ENCODE measurements at places on chromosomes 16 and 17.

- no peak for DNase-seq
Measured at GRCh38 chr16:81554979-81555378, 110.4 kb downstream of the CMIP start.

GRCh38 chr16:13559624-13560023 is 360.3 kb upstream of the ERCC4 start:
- no peak for DNase-seq

DNA sequence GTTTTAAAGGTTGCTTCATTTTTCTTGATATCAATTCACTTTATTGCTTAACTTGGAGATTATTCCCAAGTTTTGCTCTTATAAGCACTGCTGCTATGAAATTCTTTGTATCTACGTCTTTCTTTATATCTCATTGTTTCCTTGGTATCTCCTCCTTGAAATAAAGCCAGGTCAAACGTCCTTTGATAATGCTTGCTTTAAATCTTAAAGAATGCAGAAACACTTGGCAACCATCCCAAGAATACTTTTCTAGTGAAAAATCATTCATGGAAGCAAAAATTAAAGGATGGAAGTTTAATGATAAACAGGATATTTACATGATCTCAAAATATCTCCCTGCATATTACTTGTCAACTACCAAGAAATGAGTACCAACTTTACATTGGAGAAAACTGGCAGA is 175.2 kb downstream of the CPPED1 start:
- no peak for DNase-seq

GRCh38 chr17:44374306-44375195 is 10.9 kb upstream of the FAM171A2 start:
- no peak for DNase-seq

DNA sequence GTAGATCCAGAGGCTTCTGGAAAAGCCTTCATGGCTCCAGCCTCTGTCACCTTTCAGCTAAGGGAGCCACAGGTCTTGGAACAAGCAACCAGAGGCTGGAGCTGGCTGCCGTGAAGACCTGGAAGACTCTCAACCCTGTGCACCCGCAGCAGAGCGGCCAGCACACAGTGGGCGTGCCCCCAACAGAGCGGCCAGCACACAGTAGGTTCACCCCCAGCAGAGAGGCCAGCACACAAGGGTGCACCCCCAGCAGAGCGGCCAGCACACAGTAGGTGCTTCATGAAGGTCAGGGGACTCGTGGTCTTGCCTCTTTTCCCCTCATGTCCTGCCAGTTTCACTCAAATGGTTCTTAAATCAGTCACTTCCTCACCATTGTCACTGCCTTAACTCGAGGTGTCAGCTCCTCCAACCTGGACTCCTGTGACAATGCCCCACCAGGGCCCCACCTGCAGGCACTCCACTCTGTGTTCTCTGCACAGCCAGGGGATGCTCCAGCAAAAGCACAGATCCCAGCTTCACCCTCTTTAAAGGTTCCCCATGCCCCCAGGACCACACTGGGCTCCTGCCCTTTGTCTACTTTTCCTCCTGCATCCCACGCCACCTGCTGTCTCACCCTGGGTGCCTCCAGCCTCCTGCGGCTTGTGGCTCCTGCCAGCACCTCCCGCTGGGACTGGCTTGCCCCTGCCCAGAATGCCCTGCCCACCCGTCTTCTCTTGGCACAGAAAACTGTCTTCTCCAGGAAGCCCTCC is 42.4 kb upstream of the DOC2B start:
- no peak for DNase-seq

DNA sequence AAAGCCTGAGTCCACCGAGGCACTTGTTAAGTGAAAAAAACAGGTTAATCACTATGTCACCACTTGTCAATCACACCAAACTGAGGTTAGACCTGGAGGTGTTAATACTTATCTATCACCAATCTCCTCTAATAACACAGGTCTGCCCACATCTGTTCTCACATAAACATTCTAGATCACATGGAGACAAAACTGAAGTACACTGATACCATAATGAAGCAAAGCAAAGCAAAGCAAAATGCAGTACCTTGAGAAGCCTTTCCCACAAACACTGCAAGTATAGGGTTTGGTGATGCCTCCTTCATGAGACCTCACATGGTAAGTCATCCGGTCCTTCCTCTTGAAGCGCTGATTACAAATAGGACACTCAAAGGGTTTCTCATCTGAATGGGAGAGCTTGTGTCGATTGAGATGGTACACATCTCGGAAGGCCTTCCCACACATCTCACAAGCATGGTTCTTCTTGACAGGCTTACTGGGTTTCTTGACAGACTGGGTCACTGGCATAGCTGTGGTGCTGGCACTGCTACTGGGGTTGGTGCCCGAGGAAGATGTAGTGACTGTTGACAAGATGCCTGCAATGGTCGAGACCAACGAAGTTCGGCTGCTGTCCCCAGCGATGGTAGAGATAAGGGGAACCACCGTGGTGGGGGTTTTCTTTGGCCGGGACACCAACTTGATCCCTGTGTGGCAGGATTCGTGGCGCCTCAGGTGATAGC is 5.4 kb downstream of the VEZF1 start:
- DNase-seq, result no peak

GRCh38 chr17:73534209-73534909 is 109.9 kb downstream of the SDK2 start:
- no peak for DNase-seq

GRCh38 chr16:53266156-53266555 is 168.1 kb upstream of the RBL2 start:
- DNase-seq, result no peak

DNA sequence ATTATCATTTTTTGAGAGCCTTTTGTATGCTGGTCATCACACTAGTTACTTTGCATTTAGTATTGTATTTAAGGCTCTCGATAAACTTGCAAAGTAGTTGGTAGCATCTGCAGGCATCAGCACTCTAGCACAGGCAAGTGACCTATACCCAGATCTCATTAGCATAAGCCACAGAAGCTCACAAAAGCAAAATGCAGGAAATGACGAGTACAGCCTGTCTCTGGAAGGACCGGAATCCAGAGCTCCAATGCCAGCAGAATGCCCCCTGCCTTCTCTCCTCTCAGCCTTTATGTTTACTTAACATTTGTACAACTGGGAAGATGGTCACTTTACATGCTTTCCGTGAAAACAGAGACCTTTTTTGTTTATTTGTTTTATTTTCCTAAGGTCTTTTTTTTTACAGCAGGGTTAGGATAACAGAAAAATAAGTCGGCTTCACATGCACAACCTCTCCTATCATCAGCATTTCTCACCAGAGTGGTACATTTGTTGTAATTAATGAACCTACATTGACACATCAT is 45.4 kb upstream of the MYOCD start:
- peak; percentile 68 for DNase-seq

DNA sequence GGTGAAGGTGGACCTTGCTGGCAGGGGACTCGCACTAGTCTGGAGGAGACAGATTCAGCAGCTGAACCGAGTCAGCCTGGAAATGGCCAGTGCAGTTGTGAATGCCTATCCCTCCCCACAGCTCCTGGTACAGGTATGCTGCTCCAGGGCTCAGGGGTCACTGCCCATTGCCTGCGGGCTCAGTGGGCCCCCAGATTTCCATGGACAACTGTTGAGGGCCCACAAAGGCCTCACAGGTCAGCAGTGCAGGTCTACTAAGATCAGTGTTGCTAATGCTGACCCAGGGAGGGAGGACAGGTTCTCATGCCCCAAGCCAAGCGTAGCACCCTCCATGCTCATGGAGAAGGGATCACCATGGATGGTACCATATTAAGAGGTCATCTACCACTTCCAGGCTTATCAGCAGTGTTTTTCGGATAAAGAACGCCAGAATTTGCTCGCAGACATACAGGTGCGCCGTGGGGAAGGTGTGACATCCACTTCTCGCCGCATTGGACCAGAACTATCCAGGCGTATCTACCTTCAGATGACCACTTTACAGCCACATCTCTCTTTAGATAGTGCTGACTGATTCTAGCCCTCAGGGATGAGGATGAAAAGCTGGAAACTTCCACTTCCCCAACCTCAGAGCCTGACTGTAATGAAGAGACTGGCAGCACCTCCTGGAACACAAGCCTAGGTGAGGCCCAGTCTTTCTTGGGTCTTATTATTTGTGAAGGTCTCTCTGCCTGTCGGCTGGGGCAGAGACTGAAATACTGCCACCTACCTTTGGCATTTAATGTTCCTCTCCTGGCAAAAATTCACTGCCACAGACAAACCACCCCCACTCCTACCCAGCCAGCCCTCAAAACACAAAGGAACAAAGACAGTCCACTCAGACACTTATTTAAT is 7.6 kb downstream of the EME1 start:
- no peak for DNase-seq

- DNase-seq, result no peak
Measured at GRCh38 chr17:75371339-75371738, 34.1 kb downstream of the GRB2 start.

DNA sequence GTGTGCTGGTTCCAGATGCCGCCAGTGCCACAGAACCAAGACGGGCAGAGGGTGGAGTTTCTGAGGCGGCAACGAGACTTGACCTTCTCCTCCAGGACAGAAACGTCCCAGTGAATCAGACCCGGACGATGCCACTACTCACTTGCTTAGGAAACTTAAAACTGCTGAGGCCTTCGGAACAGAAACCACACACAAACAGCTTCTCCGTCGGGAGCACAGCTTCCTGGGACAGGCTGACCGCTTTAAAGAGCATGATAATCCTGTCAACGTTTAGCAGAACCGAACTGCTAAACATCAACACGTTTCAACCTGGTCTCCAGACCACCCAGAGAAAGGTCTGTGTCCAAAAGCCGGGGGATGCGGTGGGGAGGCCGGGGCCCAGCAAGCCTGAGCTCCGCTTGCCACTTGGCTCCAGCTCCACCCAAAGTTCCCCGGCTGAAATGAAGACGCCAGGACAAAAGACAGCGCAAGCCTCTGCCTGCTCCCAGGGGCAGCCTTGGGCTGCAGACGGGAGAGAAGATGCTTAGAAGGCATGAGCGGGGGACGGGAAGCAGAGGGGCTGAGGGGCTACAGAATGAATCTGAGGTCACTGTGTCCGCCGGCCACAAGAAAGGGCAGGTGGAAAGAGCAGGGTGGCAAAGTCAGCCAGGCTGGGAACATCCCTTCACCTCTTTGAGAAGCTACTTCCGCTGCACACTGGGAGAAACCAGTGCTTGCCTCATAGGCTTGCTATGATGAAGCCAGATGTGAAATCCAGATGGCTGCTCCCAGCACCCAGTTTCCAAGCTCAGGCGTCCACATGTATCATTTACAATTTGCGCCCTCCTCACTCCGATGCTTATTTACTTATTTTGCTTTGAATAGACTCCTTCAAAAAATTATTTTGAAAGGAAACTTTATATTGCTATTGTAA is 69.0 kb downstream of the MRM3 start:
- peak; percentile 71 for DNase-seq

GRCh38 chr16:77700846-77701245 is 21.5 kb upstream of the NUDT7 start:
- DNase-seq, result no peak

GRCh38 chr17:75339971-75340370 is 50.7 kb upstream of the SLC25A19 start:
- no peak for DNase-seq

- DNase-seq, result no peak
Measured at GRCh38 chr16:3356118-3356517, 429 bp downstream of the OR2C1 start.

DNA sequence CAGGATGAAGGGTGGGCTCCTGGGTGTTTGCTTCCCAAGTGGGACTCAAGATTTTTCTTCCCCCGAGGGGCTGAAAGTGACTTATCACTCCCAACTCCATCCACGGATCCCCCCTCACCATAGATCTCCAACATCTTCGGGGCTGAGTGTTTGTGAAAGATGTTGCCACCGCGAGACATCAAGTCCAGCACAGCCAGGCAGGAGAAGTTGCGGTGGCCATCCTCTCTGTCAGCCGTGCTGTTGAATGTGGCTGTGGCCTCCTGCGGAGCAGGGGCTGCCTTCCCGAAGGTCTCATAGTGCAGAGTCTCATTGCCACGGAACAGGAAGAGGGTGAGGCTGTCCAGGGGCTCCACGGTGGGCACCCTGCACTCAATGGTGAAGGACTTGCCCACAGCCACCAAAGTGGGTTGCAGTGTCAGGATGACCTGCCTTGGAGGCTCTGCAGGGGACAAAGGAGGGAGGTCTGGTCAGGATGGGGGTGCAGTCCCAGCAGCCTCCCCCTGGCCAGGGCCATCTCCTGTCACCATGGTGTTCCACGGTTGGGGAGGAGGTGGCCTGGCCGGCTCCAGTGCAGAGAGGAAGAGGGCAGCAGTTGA is 5.5 kb downstream of the PRR29 start:
- DNase-seq, result no peak

DNA sequence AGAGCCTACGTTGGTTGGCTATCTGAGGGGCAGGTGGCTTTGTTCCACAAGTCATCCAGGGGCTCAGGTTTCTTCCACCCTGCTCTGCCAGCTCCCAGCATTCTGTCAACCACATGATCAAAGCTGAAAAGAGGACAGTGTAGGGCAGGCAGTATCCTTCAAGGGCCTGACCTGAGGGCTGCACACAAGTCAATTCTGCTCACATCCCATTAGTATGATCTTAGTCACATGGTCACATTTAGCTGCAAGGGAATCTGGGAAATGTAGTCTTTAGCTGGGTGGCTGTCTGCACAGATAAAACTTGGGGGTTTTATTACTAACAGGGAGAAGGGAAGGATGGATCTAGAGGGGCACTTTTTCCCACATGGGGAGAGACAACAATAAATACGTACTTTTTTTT is 97.3 kb downstream of the SALL1 start:
- no peak for DNase-seq

GRCh38 chr16:78666318-78666717 is 566.9 kb downstream of the WWOX start:
- no peak for DNase-seq

DNA sequence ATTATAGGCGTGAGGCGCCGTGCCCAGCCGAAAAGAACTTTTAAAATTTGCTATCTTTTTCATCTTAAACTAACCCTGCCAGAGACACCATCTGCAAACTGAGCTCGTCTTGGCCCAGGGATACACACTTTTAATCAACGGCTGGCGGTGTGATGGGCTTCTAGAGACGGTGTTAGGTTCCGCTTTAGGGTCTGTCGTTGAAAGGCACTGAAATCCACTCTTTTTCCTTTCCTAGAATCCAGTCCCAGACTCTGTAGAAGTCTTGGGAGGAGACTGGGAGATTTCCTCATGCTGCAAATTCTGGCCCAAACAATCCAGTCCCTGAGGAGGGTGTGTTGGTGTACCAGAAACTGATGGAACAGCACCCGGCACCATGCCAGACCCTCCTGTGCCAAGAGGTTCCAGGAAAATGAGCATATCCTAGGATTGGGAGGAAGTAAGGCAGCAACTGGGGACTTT is 52.0 kb upstream of the TEX2 start:
- DNase-seq, result peak; percentile 94

GRCh38 chr17:41096055-41096454 is 1.9 kb downstream of the KRTAP4-8 start:
- no peak for DNase-seq

DNA sequence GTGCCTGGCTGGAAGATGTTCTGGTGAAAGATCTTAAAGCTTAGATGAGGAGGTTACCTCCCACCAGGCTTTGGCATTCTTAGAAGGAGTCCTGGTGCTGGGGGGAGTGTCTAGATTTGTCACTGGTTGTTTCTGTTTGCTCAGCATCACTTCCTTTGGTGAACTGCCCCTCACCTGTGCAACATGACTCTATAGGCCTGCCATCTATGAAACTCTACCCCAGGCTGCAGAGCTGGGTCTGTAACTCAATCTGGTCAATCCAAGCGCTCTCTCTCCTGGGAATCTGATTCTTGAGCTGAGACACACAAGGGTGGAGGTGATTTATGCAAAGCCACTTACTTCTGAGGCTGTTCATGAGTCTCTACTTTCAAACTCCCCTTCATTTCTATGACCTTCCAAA is 399.4 kb downstream of the NPIPA7 start:
- DNase-seq, result no peak

GRCh38 chr16:80058214-80058613 is 457.7 kb upstream of the MAF start:
- DNase-seq, result peak; percentile 6
